ENCODE measurements at places on chromosomes 12 and 14.

- no peak for DNase-seq
Measured at GRCh38 chr12:114408471-114408885, 2.5 kb upstream of the TBX5 start.

GRCh38 chr12:63885401-63885800, 40.9 kb downstream of the SRGAP1 start:
- DNase-seq = no peak

DNA sequence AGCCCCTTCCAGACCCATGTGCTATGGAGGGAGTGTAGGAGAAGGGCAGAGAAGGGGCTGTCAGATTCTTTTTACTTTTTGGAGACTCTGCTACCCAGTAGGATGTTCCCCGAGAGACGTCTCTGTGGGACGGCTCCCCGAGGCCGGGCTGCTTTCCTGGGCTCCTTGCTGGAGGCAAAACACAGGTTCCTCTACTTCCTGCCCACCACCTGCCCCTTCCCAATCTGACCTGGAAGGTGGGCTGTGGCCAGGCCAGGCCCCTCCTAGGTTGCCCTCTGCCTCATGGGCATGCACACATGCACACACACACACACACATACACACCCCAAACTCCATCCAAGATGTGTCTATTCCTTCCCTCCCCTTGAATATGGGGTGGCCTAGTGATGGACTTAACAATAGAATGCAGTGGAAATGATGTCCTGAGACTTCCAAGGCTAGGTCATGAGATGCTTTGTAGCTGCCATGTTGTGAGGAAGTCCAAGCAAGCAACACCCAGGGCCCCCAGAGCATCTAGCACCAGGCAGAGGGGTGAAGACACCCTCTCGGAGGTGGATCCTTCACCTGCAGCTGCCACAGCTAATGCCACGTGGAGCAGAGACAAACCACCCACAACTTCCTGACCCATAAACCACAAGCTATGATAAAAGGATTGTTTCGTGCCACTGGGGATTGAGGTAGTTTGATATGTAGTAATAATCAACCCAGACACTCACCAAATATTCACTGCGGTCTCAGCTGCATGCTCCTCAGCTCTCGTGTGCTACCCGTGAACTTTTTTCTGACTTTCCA, 1.6 kb upstream of the ASB2 start:
- no peak for DNase-seq

GRCh38 chr14:62692490-62693106, 352.7 kb downstream of the KCNH5 start:
- DNase-seq = no peak

DNA sequence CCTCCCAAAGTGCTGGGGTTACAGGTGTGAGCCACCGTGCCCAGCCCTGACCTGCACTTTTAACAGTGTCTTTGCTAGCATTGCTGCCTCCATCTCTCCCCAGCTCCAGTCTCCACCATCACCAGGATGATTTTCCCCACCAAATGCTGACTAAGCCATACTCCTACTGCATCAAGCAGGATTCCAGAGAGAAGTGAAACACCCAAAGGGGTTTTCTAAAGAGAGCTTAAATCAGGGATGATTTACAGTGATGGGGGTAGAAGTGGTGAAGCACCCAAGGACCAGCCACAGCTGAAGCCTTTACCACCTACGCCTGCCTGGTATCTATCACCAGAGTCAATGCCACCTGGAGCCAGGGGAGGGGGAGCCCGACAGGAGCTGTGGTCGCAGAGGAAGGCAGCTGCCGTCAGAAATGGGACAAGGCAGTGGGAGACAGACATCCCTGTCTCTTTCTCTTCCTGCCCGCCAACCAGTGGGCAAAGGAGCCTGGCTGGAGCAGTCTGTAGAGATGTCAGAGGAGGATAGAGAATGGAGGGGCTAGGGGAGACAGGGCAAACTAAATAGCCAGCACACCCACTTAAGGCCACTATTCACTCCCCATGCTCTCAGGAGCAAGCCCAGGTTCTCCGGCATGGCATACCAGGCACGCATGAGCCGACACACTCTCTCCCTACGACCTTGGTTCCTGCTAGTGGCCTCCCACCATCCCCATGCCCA, 22.4 kb upstream of the CD9 start:
- DNase-seq = no peak

DNA sequence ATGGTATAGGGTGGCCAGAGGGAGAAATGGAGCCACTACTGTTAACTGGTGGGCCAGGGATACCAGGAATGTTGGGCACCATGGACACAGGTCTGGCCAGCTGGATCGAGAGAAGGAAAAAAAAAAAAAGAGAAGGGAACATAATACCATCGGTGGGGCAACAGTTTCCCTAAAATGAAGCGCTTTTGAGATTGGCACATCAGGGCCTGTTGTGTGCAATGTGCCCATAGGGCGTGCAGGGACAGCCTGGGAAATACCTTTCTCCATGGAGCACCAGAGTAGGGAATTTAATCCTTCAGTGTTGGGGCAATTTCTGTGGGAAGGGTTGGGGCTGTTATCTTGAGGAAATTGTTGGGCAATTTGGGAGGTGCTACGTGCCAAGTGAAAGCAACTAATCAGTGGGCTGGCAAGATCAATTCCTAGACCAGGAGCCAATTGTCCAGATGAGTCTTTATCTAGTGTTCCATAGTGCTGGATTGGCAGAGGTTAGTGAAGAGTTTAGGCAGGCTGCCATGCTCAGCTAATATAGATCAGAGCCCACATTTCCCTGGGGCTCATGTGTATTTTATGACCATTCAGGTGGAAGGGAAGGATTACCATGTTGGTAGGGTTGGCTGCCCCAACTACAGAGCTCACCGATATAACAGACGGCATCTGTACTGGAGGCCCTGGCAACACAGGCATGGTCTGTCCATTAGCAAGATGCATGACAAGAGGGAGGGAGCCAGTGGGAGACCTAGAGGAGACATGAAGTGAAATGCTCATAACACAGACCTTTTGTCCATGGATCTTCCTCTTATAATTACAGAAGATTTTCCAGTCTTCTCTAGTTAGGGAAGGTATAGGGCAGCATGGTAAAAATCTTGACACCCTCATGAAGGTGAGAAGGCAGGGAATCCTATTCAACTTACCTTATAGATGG, 25.5 kb upstream of the NPFF start:
- DNase-seq = no peak

DNA sequence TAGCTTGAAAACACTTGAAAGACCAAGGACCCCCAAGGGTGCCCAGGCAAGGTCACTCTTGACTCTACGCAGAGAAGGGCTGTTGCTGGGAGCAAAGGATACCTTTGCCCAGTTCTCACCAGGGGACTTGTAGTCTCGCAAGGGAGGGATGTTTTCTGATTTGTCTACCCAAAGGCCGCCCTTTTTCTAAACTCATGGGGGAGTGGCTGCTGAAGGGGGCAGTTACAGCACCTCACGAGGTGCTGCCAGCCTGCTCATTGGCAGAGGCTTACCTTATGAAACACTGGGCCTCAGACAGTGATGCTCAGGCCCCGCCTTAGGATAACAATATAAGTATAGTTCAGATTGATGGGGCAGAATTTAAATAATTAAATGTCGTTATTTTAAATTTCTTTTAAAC, 107.0 kb downstream of the ETV6 start:
- no peak for DNase-seq

- no peak for DNase-seq
Measured at GRCh38 chr14:62734831-62735230, 310.4 kb downstream of the KCNH5 start.

GRCh38 chr14:84555493-84555892, 974.5 kb upstream of the FLRT2 start:
- no peak for DNase-seq

DNA sequence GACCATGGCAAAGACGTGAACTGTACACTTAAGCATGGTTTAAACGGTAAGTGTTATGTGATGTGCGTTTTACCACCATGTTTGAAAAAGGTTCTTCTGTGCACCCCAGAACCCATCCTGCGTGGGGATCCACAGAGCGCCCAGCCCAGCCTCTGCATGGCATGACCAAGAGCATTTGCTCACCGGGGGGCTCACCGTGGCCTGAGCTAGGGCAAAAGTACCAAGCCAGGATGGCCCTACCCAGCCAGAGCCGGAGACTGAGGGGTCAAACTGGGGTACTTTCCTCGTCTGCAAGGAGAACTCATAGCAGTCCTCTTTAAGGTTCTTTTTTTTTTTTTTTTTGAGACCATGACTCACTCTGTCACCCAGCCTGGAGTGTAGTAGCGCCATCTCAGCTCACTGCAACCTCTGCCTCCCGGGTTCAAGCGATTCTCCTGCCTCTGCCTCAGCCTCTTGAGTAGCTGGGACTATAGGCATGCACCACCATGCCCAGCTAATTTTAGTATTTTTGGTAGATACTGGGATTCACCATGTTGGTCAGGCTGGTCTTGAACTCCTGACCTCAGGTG, 16.4 kb upstream of the ANKRD9 start:
- DNase-seq = no peak

DNA sequence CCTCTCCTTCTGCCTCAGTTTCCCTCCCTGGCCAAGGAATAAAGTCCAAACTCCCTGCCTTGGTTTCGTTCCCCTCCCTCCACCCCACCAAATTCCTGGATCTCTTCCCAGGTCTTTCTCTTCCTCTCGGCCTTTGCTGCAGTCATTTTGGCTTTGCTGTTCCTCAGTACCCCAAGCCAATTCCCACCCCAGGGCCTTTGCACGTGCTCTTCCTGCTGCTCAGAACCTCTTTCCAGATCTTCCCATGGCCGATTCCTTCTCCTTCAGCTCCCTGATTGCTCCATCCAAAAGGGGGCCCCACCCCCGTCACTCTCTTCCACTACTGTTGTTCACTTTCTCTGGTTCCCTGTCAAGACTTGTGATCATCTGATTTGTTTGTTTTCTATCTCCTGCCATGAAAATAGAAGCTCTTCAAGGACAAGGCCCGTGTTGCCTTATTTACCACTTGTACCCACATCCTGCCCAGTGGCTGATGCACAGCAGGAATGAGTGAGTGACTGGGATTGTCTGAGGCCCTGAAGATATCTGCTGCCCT, 3.1 kb downstream of the HNF1A start:
- DNase-seq = no peak

GRCh38 chr14:101075025-101075800, 171.7 kb upstream of the RTL1 start:
- no peak for DNase-seq

GRCh38 chr14:34072921-34073320, 122.0 kb upstream of the EGLN3 start:
- no peak for DNase-seq

GRCh38 chr12:57011438-57012424, 4.6 kb downstream of the TAC3 start:
- no peak for DNase-seq

DNA sequence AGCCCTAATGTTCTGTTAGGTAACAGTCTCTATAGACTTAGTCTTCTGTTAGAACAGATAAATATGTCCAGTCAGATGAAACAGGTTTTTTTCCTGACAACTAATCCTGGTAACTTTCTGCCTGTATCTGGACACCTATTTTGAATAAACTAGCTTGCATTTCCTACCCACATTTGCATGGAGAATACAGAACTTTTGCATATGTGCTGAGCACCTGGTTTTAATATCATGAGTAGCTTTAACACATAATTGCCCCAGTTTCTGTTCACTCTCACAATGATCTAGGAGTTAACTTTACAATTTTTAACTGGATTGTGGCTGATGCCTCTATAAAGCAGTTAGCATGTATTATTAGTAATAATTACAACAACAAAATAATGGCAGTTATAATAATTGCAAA, 111.7 kb downstream of the KTN1 start:
- DNase-seq = no peak

DNA sequence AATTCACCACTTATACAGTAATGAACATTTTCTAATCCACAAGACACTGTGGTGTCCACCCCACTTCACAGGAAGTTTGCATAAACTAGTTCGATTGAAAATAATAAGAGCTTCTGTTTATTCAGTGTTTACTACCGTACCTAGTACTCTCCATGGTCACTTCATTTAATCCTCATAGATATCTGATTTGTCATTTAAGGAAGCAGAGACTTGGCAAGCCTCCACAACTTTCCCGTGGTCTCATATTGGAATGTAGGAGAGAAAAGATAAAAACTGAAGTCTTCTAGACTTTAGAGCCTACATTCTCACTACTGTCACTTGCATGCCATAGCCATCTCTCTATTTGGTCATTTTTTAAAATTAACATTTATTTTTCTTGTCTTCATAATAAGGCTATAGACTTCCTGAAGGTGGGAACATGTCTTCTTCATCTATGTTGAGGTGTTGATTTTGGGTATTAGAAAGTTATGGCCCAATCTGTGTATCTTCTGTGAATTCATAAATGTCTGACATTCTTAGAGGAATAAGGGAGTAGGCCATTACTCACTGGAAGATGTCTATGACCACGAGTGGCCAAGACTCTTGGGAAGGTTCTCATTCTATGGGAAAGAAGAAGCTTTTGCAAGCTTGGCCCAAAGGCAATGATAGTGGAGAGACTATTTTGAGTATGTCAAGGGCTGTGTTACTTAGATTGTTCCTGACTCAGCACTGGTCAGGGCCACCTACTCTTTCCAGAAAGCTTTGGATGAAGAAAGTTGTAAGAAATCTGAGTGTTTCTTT, 423.7 kb downstream of the LRIG3 start:
- no peak for DNase-seq

DNA sequence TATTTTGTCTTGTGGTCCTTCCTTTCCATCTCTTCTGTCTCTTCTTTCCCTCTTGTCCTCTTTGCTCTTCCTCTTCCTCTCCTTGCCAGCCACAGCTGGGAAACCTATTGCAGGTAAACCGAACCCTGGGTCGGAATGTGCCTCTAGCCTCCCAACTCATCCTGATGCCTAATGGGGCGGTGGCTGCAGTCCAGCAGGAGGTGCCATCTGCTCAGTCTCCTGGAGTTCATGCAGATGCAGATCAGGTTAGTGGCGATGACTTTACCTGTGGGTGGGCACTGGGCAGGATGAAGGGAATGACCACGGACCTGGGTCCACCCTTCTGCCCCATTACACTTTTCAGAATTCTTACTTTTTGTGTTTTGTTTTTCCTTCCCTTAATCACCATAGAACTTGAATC, 8.2 kb downstream of the PHC1 start:
- no peak for DNase-seq

GRCh38 chr14:38941488-38941887, 161.5 kb downstream of the SEC23A start:
- no peak for DNase-seq

Data from iPS DF 19.7 (cell line).